ENCODE measurements at places on chromosomes 5 and 9.
A peak's percentile ranks its signal among the peaks of the same experiment; 100 is the strongest.

- DNase-seq, result no peak
Observed at GRCh38 chr5:107812570-107813141, 141.9 kb upstream of the EFNA5 start.

DNA sequence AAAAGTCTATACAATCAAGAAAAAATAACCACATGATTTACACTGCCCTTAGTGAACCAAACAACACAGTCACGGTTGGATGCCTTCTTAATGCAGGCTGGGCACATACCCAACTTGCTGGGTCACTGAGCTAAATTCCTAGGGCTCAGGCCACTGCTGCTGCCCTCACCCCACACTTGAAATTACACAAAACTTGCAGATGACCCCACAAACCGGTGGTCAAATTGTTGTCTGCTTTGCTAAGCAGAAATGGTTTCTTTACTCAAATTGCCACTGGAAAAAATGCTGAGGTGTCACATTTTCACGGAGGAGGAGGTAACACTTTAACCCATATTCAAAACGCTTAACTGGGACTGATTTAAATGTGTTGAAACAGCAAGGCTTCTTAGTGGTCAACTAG lies 62.4 kb downstream of the HMHB1 start:
- no peak for DNase-seq

DNA sequence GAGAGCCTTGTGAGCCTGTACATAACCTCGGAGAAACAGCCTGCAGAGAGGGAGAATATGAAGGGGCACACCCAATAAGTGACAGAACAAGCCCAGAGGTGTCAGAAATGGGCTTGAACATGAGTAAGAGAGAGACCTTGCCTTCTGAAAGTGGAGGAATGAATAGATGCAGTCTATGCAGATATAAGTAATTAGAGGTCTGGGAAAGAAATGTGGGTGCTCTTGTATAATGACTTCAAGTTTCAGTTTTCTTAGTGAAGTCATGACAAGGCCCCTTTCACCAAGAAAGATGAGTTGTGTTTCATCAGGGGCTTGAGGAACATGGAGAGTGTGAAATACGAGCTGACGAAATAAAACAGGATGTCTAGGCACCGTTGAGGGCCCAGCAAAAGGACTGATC lies 15.1 kb downstream of the GRAMD2B start:
- DNase-seq, result no peak

DNA sequence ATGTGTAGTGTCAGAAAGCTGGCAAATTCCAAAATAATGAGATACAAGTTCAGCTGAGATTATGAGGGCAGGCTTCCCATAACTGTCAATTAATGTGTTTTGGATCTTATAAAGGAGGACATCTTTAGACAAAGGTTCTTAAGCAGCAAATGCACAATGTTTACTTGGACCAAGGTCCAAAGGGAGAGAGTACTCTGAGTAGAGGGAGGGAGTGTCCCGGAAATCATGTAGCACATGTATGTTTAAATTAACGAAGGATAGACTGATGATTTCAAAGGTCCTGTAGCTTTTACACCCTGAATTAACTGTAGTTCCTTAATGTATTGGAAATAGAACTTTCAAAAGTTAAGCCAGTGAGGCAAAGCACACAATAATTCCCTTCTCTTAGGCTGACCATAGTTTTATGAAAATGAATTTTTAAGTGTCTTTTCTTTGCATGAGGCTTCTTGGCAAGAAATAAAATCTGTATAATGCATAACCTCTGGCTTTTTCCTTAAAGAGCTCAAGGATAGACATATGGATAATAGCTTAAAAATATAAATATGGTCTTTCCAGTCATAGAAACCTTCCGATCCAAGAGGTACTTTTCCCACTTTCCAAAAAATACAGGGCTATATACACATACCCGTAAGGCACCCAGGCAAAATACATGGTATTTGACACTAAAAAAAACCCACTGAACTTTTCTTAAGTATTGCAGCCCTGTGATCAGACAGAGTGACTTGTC lies 93.0 kb downstream of the PCSK5 start:
- no peak for DNase-seq

GRCh38 chr5:151947931-151948608 lies 23.4 kb upstream of the GLRA1 start:
- no peak for DNase-seq

GRCh38 chr5:87020099-87020934 lies 247.4 kb upstream of the RASA1 start:
- no peak for DNase-seq

DNA sequence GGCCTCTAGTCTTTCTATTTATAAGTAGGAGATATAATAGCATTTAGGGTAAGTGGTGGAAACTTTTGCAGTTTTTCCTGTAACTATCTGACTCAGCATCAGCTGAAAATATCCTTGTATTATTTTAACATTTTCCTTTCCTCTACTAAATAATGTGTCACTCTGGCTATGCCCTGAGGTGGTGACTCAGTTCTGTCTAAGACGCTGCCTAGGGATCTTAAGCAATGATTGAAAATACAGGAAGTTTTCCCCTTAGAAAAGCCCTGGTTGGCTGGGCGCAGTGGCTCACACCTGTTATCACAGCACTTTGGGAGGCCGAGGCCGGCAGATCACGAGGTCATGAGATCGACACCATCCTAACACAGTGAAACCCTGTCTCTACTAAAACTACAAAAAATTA lies 9.3 kb upstream of the EDIL3 start:
- no peak for DNase-seq

DNA sequence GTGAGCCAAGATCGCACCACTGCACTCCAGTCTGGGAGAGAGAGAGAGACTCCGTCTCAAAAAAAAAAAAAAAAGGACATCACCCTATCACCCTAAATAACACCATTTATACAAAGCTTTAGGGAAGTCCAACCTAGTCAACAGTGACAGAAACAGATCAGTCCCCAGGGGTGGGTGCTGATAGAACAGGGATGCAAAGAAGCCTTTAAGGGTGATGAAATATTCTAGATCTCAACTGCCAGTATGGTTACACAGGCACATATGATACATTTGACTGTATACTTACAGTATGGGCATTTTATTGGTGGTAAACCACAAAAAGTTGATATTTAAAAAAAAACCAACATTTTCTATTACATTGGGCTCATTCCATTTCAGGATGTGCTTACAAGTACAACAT lies 4.8 kb downstream of the RETREG1 start:
- DNase-seq, result no peak

DNA sequence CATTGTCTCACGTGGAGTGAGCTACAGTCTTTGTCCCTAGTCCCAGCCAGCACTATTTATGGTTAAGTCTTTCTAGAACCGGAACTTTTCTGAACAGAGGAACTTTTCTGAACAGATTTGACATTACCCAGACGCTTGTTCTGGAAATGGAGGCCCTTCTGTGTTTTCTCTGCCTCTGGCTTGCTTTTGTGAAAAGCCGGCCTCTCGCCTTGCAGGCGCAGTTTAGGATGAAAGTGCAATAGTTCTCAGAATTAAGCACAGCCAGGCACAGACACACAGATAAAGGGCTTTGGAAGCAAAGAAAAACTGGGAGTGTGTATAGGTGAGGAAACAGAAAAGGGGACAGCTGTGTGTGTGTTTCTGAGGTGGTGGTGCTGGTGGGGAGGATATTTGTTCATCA lies 5.9 kb downstream of the GDNF start:
- peak; percentile 30 for DNase-seq

DNA sequence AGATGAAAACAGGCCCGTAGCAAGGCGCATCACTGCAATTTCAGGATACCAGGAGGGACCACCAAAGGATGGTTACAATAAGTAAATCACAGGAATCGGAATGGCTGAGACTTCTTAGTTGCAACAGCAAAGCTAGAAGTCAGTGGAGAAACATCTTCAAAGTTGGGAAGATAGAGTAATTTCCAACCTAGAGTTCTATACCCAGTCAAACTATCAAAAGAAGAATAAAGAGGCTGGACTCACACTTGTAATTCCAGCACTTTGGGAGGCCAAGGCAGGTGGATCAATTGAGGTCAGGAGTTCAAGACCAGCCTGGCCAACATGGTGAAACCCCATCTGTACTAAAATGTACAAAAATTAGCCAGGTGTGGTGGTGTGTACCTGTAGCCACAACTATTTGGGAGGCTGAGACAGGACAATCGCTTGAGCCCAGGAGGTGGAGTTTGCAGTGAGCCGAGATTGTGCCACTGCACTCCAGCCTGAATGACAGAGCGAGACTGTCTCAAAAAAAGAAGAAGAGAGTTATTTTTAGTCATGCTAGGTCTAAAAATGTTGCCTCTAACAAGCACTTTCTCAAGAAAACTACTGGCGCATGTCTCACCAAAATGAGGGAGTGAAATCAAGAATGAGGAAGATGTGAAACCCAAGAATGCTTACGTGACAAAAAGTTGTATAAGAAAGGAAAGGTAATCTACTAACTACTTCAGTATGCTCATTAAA lies 267.7 kb downstream of the DENND1A start:
- DNase-seq, result no peak

DNA sequence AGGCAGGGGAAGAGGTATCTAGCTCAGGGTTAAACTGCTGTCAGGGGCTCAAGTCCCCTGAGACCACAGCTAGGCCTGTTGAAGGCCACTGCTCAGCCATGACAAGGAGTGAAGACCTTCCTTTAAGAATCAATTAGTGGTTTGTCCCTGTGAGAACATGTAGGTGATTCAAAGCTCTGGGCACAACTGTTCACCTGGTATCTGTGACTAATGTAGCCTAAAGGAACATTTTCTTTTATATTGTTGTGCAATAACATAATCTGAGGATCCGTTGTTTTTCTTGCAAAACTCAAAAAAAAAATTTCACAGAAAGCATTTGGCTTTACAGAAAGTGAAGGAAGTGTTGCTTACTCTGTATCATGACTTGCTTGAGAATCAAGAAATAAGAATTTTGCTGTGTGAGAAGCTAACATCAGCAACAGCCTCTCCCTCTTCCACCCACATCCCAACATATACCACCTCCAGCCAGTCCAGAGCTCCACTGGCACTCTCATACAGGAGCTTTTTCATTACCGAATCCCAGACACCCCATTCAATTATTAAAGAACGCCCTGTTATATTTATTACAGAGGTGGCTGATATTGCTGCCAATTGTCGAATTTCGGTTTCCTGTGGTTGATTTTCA lies 807.0 kb downstream of the TLE4 start:
- DNase-seq, result no peak

GRCh38 chr5:2877522-2877921 lies 126.0 kb upstream of the IRX2 start:
- peak; percentile 16 for DNase-seq

DNA sequence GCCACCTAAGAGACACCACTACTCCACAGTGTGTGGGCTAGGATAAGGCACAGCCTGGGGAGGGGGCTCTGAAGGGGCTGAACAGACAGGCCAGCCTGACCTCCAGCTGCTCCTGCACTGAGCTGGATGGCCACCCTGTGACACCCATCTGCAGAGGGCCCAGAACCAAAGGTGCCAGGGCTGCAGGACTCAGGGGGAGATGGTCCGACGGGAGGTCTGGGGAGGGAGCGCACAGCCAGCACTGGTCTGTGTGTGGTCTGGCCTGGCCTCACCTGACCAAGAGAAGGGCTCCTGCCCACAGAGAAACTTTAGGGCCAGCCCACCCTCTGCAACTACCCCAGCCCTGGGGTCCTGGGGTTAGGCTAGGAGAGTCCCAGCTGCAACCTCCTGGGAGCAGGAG lies 789 bp downstream of the LTC4S start:
- no peak for DNase-seq

DNA sequence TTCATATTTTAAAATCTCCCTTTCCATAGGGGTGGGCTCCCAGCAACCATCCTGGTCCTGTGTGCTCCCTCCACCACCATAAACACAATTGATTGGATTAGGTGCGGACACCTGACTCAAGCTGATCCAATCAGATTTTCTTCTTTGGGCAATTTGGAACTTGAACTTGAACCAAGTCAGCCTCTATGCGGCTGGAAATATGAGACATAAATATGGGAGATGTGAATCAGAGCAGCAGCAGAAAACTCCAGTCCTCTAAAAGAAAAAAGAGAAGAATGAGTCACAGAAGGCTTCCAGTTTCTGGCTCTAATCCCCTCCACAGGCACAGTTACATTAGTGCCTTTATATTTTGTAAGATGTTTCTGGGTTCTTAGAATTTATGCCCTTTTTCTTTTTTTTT lies 306.6 kb downstream of the MLLT3 start:
- DNase-seq, result no peak

GRCh38 chr5:1208743-1209488 lies 7.5 kb downstream of the SLC6A19 start:
- DNase-seq, result peak; percentile 42

- no peak for DNase-seq
Observed at GRCh38 chr5:154278908-154279307, 88.4 kb downstream of the GALNT10 start.

DNA sequence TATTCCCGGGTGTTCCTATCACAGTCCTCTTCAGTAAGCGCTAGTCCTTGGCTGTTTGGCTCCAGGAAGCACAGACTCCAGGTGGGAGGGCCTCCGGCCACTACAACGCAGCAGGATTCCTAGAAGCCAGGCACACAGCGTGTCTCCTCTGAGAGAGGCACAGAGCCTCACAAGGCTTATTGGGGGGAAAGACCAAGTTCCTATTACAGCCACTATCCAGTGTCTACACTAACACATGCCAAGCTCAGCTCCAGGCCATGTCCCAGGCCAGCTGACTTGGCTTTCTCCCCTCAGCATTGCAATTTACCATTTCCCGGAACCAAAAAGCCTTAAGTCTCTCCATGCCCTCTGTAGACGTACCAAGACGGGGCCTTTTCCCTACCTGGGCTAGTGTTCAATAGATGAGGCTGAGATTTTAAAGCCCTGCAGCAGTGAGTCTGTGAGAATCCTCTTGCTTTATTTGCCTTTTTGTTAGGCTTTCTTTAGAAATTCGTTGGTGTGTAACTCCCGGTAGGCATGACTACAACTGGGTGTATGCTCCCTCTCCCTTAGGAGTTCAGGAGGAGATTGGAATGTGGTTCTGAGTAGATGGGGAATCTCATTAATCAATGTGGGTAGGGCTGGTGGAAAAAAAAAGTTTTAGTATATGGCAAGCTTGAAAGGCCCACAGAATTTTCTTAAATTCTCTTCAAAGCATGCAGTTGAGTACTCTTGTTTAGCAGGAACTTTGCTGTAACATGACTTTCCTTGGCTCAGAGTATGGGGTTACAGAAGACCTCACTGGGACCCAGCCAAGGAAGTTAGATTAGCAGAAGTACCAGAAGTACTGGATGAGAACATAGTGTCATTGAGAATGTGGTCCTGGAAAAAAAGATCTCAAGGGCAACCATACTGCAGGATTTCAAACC lies 84.3 kb upstream of the SLC1A3 start:
- no peak for DNase-seq

GRCh38 chr5:41277476-41278245 lies 64.3 kb upstream of the C6 start:
- DNase-seq, result no peak

- DNase-seq, result no peak
Observed at GRCh38 chr5:133967698-133968203, 674 bp downstream of the C5orf15 start.

GRCh38 chr5:178437386-178438075 lies 152.7 kb downstream of the COL23A1 start:
- DNase-seq, result no peak

GRCh38 chr9:97500263-97500662 lies 1.2 kb upstream of the TMOD1 start:
- no peak for DNase-seq

- DNase-seq, result no peak
Observed at GRCh38 chr5:166058660-166059059, 2232.8 kb upstream of the WWC1 start.
